Skeletal muscle cell (primary cell): ENCODE measurements at places on chromosomes 4 and X.

DNA sequence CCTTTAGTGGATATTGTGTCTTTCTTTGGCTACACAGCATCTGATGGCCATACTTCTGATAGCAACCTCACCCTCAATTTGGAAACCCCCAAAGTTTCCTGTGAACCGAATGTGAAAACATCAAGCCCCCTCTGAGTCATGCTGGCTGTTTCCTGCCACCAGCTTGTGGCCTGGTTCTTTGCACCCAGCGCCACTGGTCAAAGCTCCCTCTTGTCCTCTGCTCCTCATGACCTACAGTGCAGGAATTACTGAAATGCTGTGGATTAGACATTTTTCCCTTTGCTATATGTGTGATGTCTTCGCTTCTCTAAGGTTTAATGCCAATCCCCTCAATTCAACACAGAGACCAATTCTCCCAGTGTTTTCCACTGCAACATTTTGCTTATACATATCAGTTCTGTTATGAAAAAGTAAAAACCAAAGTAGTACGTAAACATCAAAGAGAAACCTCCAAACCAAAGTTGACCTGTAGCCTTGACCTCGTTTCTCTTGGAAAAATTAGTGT is 224.0 kb upstream of the TENM3 start:
- no peak for DNase-seq

DNA sequence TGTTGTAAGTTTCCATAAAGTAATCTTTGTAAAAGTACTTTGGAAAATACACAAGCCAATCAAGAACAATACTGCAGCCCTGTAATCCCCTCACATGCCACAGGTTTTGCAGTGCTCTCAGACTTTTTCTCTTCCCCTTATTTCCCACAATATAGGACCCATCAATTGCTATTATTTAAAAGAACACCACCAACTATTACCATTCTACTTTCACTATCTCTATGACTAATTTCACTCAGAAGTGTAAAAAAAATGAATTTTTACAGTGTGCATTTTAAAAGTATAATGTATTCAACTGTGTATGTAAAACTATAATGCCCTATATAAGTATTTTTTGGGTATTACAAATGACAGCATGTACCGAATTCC is 1.7 kb downstream of the ATP8A1 start:
- no peak for DNase-seq

- DNase-seq: no peak
These were observed 239.6 kb downstream of the GBA3 start for GRCh38 chr4:22932326-22932725.

DNA sequence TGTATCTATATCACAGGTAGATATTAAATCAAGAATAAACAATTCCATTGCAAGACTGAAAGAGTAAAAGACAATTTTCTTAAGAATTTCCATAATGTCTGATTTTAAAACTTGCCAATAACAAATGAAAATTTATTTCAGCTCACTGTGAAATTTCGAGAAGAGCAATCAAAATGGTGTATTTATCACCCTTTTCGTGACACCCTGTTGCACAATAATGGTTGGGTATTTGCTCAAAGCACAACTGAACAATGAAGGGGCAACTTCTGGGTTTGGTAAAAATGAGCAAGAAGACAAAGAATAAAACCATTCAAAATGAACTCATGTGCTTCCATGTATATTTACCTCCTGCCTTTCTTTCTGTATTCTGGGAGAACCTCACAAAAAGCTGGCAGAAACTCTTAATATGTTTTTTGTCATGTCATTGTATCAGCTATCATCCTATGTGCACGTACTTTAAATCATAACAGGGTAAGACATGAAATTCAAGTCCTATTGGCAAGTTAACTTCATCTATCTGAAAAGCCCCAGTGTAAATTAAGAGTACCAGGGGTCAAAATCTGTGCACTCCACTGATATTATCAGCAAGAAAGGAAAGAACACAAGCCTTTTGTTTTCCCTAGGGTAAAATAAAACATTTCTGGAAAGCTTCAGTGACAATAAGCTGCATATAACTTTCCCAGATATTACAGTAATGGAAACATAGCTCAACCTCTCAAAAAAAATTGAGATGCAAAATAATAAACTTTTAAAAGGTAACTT is 126.9 kb upstream of the CBR4 start:
- no peak for DNase-seq

- DNase-seq: no peak
These were observed 292.2 kb downstream of the ZIC3 start for GRCh38 chrX:137858106-137858505.

DNA sequence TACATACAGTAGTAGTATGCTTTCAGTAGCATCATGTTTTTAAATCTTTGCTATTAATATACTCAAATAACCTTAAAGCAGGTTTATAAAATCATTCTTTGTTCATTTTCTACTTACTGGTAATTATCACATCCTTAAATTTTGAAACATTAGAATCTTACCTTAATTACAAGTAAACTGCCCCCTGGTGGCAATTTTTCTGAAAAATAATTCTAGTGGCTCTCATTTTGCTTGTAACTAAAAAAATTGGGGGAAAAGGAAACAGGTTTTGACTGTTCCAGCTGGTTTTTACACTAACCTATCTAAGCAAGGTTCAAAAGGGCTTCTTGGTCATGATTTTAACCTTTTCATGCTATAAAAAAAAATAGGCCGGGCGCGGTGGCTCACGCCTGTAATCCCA is 18.5 kb upstream of the DCAF4L1 start:
- no peak for DNase-seq

- no peak for DNase-seq
These were observed 7.8 kb upstream of the MFAP3L start for GRCh38 chr4:170033999-170034398.

GRCh38 chr4:32988165-32988811 is 2268.1 kb downstream of the PCDH7 start:
- DNase-seq: no peak

GRCh38 chr4:71453531-71453930 is 114.7 kb downstream of the SLC4A4 start:
- no peak for DNase-seq

DNA sequence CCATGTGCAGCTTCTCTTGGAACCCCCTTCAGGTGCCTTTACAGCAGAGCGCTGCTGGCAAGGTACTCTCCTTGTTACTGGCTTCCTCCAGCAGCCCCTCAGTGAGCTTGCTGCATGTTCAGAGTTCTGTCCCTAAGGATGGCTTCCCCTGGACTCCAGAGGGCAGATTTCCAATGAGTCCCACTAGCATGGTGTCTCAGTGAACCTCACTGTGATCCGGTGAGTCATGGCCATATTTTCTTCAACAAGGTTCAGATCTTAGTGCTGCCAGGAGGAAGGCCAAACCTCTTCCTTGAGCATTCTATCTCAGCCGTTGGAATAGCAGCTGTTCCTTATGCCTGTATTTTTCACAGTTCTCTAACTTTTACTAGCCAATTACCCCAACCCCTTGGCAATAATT is 98.8 kb downstream of the CASK start:
- DNase-seq: peak; percentile 19

DNA sequence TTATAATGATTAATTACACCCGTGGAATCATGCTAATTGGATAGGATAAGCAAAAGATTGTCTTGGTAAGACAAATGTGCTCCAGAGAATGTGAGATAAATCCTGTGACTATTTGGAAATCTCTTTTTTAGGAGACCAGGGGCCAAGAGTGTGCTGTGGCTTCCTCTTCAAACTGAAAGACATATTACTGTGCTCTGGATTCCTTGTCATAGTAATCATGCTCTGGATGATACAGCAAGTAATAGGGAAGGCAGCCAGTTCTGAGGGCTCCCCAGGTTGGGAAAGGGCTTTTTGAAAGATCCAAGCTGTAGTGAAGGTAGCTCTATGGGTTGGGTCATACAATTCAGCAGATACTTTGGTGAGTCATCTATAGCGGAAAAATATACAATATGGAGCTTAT is 600.5 kb downstream of the PCDH18 start:
- DNase-seq: no peak
